Activated T-helper 1 cell treated with anti-CD3 and anti-CD28 coated beads, Interleukin-2, amount 50 U/mL, for 16 hours (primary cell): ENCODE measurements at places on chromosomes 6 and 20.

DNA sequence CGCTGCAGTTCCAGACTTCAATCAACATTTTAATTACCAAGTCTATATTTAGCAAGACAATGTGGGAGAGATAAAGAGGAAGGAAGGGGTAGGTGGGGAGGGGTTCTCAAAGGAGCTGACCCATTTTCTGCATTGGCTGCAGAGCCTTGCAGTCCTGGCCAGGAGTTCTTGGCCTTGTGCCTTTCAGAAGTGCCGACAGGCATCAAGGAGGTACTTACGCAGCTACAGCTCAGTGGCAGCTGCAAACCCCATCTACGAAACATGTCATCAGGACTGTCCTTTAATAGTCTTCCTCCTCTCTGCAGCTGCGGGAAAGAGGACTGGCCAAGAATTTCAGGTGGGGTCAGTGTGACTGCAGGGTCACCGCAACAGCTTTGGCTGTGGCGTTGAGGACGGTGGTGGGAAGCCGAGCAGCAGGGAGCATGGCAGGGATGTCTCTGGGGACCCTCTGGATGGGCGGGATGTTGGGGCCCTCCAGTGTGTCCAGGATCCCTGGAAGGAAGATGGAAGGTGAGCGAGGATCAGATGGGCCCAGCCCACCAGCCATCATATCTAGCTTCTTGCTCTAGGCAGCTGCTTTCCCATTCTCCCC lies 1.8 kb upstream of the LRRC73 start:
- no peak for DNase-seq

DNA sequence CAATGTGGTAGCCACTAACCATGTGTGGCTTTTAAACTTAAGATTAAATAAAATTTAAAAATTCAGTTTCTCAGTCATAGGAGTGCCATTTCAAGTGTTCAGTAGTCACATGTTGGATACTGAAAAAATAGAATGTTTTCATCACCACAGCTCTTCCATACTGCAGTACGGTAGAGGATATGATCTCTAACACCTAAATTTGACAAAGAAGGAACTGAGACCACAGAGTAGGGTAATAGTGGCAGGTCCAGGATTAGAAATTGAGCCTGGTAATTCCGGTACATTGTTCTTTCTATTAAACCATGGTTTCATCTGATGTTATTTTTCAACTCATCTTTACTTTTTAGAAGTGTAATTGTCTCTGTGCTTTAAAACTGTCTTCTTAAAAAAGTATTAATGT lies 104.0 kb downstream of the CD2AP start:
- no peak for DNase-seq

DNA sequence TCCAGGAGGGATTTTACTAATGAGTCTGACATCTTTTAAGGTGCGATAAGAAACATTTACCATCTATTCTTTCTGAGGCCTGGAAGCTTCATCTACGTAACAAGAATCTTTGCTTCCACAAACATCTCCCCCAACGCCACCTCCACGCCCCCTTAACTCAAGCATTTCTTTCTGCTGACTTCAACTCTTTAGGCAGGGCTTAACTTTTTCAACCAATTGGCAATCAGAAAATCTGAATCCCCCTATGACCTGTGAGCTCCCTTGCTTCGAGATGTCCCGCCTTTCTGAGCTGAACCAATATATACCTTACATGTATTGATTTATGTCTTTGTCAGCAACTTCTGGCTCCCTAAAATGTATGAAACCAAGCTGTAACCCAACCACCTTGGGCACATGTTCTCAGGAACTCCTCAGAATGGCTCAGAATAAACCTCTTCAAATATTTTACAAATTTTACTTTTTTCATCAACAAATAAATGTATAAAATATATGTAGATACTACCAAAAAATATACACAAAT lies 11.5 kb downstream of the OR2H2 start:
- DNase-seq = no peak

- DNase-seq = no peak
Observed at GRCh38 chr6:109471105-109471810, 11.8 kb downstream of the ZBTB24 start.

DNA sequence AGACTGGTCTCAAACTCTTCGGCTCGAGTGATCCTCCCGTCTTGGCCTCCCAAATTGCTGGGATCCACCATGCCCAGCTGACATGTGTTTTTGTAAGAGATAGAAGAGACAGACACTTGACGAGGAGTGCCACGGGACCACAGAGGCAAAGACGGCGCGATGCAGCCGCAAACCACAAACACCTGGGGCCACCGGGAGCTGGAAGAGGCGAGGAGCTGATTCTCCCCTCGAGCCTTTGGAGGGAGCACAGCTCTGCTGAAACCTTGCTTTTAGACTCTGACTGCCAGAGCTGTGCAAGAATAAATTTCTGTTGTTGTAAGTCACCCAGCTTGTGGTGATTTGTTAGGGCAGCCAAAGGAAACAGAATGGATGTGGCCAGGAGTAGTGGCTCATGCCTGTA lies 46.9 kb downstream of the TFAP2C start:
- DNase-seq = no peak

DNA sequence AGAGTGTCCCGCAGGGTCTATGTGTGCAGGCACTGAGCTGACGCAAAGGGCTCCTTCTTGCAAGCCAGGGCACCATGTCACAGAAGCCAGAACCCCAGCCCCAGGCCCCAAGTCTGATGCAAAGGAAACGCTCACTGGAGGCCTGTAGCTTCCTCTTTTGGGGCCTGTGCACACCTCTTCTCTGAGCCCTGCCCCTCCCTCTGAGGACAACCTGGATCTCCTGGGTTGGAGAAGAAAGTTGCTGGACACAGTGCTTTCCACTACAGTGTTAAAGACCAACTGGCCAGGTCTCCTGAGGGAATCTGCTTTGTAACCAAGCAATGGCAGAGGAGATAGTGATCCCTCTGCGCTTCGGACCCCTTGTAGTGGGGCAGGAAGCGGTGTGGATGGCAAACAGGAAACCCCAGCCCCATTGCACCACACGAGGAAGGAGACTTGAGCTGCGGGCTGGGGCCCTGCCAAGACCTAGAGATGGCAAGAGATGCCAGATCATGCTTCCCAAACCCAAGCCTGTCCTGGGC lies 90.0 kb downstream of the PRND start:
- peak; percentile 52 for DNase-seq

GRCh38 chr6:75747152-75747992 lies 1.7 kb upstream of the MYO6 start:
- no peak for DNase-seq

GRCh38 chr6:137341681-137342195 lies 122.6 kb upstream of the IFNGR1 start:
- DNase-seq = peak; percentile 25

- DNase-seq = no peak
Observed at GRCh38 chr6:84681693-84682326, 82.6 kb downstream of the TBX18 start.

GRCh38 chr6:64680446-64680845 lies 1026.6 kb downstream of the EYS start:
- DNase-seq = no peak

- no peak for DNase-seq
Observed at GRCh38 chr6:134544737-134545136, 226.8 kb upstream of the SGK1 start.

DNA sequence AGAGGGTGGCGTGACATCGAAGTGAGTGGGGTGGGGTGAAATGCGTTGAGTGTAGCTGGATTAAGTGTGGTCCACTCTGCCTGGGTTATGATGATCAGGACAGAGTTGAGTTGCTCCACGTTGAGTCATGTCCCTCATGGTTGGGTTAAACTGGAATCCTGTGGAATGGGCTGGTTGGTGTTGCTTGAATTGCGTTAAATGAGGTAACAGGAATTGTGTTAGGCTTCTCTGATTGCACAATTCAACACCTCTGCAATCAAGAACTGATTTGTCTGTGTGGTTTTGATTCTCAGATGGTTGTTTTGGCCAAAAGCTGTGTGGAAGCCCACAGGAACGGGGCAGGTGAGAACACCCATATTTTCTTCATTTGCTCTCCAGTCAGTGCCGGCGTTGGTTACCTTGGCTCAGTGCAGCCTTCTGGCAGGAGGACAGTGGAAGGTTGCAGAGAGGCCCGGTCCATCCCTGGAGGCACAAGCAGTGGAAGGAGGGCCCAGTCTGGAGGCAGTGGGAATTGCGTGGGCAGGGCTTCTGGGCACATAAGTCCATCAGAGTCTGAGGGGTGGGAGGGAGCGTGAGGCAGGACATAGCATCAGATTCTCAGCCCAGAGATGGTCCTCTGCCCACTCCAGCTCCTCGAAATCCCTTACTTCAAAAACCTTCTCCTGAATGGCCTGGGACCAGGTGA lies 11.6 kb downstream of the NOTCH4 start:
- DNase-seq = no peak

DNA sequence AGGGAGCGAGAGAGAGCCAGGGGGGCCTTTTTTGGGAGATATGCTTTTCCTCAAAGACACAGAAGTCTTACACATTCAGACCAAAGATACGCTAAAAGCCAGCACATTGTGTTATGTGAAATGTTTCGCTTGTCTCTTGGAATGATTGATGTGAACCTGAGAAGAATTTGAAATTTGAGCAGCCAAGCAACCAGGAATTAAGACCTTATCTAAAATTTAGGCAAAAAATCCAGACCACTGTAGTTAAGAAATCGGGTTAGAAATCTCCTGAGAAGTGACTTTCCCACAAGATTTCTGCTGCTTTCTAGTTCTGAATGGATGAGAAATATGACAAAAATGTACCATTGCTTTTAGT lies 223.2 kb upstream of the GMDS start:
- no peak for DNase-seq

DNA sequence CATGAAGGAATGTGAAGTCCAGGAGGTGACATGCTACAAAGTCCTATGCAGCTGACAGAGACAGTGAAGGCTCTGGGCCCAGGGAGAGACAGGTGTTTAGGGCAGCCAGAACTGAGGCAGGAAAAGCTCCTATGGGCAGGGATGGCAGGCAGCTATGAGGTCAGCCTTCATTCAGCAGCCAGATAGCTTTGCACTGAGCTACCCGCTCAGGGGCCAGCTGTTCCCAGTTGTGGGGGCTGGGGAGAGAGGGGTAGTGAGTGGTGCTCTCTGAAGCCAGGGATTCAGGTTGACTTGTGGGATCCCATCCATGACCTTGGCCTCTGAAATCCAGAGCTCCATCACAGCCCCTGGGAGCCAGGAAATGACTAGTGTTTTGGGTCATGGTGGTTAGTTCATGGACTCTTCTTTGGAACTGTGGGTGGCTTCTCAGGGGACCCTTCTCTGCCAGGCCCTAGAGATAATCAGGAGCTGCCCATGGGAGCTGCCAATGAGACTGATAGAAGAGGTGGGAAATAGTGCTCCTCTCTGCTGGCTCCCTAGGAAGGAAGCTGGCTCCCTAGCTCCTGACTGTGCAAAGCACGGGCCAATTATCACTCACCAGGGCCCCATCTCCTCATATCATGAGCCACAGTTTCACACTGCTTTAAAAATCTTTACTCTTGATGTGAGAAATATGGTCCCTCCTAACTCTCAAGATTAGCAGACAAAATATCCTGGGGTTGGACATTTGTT lies 127.7 kb downstream of the VEGFA start:
- DNase-seq = no peak

- no peak for DNase-seq
Observed at GRCh38 chr6:2403546-2403945, 158.1 kb upstream of the GMDS start.

DNA sequence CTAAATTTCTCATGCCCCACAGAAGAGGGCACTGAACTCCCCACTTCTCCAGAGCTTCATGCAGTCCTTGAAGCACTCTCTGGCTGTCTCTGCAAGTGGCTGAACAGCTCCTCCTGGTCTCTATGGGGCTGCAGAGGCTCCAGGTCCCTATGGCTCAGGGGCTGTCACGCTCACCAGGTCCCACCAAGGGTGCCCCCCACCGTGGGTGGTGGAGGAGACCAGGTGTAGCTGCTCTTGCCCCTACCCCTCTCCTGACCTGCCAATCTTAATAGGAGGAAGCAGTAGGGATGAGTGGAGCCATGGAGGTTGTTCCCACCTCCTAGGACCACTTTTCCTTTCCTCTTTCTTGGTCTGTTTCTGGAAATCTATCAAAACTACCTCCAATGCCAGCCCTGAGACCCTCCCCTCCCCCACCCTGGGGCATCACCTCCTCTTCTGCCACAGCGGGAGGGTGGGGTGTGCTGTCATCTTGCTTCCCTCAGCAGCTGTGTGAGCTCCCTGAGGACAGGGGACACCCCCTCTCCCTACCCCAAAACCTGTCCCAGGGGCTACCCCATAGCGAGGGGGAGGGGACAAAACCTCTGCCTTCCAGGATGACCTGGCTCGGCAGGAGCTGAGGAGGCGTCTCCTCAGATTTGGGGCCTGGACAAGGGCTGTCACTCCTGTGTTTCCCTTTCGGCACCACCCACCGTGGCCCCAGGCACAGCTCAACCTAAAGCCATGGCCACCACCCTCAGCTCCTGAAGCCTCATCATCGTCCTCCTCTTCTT lies 12.0 kb upstream of the RAET1E start:
- DNase-seq = no peak

DNA sequence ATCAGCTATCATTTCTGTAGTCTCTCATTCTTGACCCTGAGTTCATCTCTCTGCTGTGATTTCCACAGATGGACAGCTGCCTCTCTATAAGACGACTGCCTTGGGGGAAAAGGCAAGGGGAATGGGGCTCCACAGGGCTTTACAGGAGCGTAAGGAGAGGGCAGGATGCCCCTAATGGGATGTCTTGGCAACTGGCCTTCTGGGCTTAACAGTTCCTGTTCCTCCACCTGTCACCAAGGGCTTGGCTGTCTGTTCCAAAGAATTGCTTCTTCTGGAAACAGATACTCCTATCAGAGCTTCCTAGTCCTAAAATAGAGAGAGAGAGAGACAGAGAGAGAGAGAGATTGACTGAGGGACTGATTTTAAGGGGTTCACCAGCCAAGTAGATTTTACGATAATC lies 181.9 kb downstream of the TMEM200A start:
- no peak for DNase-seq

DNA sequence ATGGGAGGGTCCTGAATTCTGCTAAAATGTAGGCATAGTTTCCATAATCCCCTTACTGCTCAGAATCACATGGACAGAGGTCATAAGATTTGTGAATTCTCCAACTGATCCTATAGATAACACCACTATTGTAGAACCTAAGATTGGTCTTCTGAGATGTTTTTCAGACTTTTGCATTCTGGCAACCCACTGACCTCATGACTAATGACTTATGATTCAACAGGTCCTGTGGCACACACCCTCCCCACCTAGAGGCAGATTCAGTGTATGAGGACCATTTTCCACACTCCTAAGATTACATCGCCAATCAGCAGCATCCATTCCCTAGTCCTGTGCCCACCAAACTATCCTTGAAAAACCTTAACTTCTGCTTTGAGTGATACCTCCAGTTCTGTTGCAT lies 207.2 kb downstream of the BTBD9 start:
- DNase-seq = no peak

GRCh38 chr6:16354692-16355091 lies 116.3 kb downstream of the GMPR start:
- no peak for DNase-seq

GRCh38 chr6:28124971-28125353 lies 553 bp downstream of the ZSCAN16 start:
- no peak for DNase-seq

DNA sequence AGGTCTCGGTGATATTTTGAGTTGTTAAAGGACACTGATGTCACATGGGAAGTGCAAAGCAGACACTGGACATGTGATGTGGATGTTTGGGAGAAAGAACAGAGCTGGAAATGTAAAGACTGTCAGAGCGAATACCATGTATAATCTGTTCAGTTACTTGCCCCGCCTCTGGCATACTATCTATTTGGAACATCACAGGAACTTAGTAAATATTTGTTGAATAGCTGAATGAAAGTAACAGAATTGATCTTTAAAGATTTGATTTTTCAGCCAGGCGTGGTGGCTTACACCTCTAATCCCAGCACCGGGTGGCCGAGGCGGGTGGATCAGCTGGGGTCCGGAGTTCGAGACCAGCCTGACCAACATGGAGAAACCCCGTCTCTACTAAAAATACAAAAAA lies 13.8 kb upstream of the NHLRC1 start:
- no peak for DNase-seq

GRCh38 chr6:18204691-18205090 lies 49.5 kb downstream of the KDM1B start:
- no peak for DNase-seq
